ENCODE measurements at places on chromosomes 7 and 10.

DNA sequence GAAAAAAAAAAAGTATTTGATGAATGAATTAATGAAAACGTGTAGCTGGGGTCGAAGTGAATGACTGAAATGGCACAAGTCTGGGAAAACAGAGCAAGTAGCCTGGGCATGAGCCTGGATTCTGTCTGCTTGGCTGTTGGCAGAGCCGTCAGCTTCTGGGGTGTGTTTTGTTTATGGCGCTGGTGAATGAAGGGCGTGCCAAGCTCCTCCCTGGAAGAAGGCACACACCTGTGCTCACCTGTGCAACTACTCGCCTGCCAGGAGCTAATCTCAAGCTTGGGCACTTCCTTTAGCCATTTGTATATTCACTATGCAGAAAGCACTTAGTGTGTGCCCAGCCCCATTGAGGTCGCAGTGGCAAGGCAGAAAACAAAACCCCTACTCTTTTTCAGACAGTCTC, 74.1 kb downstream of the GTF2IRD1 start:
- DNase-seq = no peak

DNA sequence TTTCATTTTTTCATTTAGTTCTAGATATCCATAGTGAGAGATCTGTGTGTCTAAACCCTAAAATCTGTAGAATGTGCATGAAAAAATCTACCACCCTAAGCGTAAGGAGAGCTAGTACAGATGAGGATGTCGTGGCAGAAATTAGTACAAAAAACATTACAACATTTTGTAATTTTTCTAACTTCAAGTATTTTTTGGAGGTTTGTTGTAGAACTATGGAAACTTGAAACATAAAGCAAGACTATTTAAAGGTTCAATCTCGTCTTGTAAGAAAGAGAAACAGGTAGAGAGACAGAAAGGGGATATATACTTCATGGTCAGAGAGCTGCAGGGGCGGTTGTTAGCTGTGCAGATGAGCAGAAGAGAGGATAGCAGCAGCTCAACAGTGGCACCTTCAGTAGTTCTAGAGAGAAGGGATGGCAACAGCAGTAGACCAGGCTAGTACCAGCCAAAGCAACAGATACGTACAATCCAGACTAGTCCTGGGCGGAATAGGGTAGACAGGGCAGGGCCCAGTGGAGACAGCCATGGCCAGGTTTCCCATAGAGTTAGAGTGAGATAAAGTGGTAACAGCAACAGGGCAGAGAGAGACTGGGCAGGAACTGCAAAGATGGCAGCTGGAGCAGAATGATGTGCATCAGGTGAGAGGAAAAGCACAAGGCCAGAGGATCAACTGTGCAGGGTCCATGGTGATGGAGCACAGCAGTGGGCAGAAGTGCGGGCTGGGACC, 145.2 kb downstream of the FRMD4A start:
- DNase-seq = peak; percentile 88

GRCh38 chr7:137399827-137400823, 56.6 kb upstream of the PTN start:
- DNase-seq = no peak

- no peak for DNase-seq
Observed at GRCh38 chr7:95669513-95669912, 73.2 kb upstream of the PDK4 start.

DNA sequence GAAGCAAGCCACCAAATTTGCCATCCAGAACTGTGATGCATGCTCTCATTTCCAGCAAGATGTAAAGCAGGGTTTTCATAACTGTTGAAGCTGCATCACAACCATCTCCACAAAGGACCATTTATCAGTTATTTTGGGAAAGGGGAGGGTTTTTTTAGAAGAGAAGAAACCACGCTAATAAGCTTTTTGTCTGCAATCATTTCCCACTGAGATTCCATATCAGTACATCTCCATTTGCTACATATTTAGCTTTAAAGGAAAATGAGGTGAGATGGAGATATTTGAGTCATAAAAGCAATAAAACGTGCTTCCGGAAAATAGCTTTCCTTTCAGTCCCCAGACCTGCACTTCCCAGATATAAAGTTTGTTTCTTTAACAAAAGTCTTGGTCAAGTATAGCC, 258.2 kb downstream of the FRMD4A start:
- no peak for DNase-seq

- DNase-seq = no peak
Observed at GRCh38 chr7:150731916-150732315, 5.3 kb upstream of the GIMAP5 start.

Data from NCI-H226 (cell line).